ENCODE measurements at places on chromosomes 3 and 15.

DNA sequence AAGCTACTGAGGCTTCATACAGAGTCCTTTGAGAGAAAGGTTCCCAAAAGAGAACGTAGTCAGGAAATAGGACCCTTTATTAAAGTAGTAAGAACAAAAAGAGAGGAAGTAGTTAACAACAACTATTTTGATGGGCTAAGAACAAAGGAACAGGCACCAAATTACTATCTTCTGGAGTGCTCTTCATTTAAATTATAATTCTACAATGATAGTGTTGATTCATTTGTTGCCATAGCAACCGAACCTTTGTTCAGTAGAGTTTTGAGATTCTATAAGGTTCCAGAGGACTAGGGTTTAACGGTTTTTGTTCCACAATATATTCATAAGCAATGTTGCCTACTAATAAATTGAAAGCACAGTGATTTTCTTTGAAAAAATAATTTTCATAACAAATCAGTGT lies 78.8 kb downstream of the CMSS1 start:
- DNase-seq, result no peak

- DNase-seq, result no peak
Measured at GRCh38 chr3:38580450-38581382, 68.8 kb downstream of the SCN5A start.

- DNase-seq, result no peak
Measured at GRCh38 chr3:123285931-123286307, 84.2 kb downstream of the SEC22A start.

GRCh38 chr3:39407773-39408492 lies 1.4 kb downstream of the RPSA start:
- DNase-seq, result no peak

GRCh38 chr3:11510356-11510755 lies 133.4 kb downstream of the VGLL4 start:
- no peak for DNase-seq

DNA sequence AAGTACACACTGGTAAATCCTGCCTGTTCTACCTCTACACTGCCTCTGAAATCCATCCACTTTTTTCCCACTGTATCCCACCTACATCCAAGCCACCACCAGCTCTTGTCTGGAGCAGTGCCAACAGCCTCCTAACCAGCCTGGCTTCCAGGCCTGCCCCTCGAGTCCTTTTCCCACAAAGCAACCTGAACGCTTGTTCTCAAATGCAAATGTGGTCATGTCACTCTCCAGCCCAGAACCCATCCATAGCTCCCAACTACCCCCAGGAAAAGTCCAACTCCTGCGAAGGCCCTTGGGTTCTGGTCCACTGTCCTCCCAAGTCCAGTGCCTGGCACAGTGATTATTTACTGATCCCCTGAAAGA lies 83.8 kb downstream of the SEMA5B start:
- no peak for DNase-seq

GRCh38 chr3:36494461-36495109 lies 114.3 kb downstream of the STAC start:
- peak; percentile 10 for DNase-seq

GRCh38 chr3:176789947-176790346 lies 407.3 kb downstream of the TBL1XR1 start:
- no peak for DNase-seq

DNA sequence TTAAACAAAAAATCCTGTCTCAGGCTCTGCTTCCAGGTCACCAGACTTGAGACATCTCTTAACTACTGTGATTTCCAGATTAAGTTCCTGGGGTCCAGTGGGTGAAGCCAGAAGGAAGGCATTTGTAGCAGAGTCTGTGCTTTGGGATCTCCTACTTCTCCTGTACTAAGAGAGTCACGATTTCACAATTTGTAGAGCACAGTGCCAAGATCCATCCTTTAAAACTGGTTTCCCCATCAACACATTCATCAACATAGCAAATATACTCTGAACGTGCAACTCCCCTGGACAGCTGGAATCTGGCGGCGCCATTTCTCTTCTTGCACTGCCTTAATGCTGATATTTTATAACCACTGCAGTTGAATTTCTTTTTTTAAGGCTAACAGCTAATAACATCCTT lies 33.2 kb downstream of the CDCP1 start:
- no peak for DNase-seq

- no peak for DNase-seq
Measured at GRCh38 chr3:136954980-136955780, 2.6 kb upstream of the IL20RB start.

- DNase-seq, result no peak
Measured at GRCh38 chr15:23897531-23897930, 210.4 kb upstream of the NDN start.

- peak; percentile 71 for DNase-seq
Measured at GRCh38 chr3:50299929-50300680, 900 bp upstream of the HYAL3 start.

DNA sequence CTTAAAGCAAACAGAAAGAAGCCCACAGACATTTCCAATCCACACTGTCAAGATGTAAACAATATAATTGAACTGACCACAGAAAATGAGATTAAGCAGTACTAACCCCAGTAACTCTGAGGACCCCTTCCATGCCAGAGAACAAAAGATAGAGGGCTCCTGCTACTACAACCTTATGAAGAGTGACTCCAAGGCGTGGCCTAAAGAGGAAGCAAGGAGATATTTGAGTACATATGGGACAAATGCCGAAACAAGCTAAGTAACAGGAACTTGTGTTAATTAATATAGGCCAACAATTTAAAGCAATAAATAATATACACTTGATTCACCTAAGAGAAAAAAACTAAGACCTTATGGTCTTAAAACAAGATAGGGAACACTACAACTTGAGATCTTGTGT lies 25.0 kb upstream of the VPS39 start:
- no peak for DNase-seq

DNA sequence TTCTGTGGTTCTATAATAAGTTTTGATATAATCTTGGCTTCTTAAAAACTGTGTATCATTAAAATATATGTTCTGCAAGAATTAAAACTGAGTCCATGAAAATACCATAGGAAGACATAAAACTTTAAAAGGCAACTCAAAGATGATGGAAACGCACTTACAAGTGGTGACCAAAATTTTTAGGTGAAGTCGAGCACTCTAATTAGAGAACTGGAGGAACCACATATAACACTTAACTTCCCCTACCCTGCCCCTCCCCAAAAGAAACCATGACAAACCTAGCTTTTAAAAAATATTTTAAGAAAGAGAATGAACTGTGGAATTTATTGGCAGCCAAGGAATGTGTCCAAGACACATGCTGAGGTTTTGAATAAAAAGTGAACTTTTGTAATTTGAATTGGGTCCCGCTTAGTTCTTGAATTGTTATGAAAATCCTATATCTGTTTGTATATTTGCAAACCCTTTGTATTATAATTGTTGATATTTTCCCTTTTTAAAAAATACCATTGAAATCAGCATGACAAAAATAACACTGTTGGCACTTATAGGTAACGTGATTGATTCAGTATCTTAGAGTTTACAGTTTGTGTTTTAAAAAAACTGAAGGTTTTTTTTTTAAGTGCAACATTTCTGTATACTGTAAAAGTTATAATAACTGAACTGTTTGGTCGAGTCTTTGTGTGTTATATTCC lies 7.7 kb downstream of the NR2F2 start:
- DNase-seq, result no peak

- peak; percentile 6 for DNase-seq
Measured at GRCh38 chr3:37279236-37279635, 104.9 kb upstream of the LRRFIP2 start.

DNA sequence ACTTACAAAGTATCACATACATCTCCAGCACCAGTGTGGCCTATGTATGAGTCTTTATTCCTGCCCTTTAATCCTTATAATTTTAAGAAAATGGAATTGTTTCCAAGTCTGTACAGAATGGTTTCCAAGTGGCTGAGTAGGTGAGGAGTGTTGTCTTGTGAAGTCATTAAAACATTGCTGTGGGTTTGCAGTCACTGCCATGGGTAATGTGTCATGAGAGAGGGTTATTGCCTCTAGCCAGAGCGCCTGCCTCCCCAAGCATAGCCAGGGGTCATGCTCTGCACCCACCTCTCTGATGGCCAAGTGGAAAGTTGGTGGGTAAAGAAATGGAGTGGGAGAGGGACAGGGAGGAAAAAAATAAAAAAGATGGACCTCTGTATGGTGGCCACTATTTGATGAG lies 25.3 kb downstream of the TRAK1 start:
- DNase-seq, result no peak

DNA sequence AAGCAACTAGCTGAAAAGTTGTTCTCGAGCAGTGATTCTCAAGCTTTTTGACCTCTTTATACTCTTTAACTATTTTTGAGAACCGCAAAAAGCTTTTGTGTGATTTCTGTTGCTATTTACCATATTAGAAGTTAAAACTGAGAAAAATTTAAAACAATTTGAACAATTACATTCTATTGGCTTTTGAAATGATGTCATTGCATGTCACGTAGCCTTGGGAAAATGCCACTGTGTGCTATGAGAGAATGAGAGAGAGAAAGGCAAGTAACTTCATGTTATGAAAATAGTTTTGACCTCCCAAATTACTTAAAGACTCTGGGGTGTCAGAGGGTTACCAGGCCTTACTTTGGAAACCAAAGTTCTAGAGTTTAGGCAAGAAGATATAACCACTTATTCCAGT lies 8.0 kb downstream of the USP13 start:
- no peak for DNase-seq

DNA sequence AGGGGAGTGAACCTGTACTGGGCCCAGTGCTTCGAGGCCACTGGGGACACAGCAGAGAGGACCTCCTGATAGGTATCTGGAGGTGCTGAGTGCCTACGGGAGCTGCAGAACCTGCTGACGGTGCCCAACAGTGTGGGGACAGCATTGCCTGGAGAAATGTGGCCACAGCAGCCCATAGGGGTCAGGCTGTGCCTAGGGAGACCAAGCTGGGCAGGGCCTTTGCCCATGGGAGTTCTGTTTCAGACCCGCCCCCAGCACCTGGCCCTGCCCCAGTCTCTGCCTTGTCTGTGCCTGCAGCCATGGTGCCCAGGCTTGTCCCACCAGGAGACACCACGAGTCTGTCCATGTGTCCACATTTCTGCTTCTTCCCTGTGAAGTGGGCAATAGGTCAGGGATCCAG lies 15.3 kb upstream of the RPL32 start:
- no peak for DNase-seq

DNA sequence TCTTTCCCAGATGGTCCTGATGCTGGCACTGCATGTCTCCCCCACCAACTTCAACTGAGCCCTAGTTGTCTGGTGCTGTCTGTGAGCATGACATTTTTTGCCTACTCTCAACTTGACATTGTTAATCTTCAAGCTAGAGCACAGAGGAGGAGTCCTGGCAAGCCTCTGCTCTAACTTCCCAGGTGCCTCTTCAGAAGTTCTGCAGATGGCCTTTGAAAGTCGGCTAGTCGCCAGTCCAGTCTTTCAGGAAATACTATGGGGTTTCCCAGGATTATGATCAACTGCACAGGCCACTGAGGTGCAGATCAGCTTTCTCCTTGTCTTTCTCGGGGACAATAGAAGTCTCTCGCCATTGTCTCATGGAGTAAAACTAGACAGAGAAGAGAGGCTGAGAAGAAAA lies 86.7 kb downstream of the ST8SIA2 start:
- DNase-seq, result no peak

DNA sequence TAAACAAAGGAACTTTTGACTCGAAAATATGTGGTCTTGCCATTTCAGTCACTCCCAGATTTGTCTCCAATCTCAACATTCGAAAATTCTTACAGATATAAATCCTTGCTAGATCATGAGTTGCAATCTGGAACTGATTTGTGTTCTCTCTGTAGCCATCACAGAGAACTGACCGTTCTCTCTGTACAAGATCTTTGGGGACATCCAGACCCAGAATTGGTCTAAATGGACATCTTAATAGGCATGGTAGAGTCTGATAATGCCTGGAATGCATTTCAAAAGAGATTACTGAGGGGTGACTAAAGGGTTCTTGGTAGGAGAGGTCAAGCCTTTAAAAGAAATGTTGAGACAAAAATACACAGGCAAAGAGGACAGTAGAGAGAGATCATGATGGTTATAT lies 7.2 kb upstream of the MEF2A start:
- DNase-seq, result no peak

Data from SK-MEL-5 (cell line).